Thyroid gland (tissue), 4 donors: ENCODE measurements at places on chromosomes 12 and 14. TPM values are rescaled to one million over a fixed set of nuclear protein-coding genes. Genes with fewer than 3 reads are reported as not detected.

SLC17A8 gene
- not detected for total RNA-seq

NR4A1 gene
- 46.3 TPM for total RNA-seq

ERG28 gene
- 14.2 TPM for total RNA-seq

DNA sequence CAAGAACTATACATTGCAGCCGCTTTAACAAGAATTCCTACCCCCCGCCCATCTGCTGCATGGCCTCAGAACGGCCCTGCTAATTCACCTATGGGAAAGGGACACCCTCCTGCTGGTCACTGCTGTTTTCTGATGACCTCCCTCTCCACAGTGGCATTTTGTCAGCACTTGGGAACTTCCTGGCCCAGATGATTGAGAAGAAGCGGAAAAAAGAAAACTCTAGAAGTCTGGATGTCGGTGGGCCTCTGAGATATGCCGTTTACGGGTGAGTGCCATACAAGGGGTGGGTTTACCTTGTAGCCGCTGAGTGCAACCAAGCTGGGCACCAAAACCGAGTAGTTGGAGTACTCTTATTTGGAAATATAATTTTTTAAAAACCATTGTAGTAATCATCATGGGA lies 2.7 kb downstream of the PXMP2 start:
- DNase-seq = no peak

GRCh38 chr12:79164890-79165289 lies 300.3 kb downstream of the SYT1 start:
- no peak for DNase-seq

- DNase-seq = no peak
Observed at GRCh38 chr14:71204231-71204630, 297.0 kb downstream of the PCNX1 start.

GRCh38 chr12:39946361-39947280 lies 159.3 kb downstream of the SLC2A13 start:
- no peak for DNase-seq

DNA sequence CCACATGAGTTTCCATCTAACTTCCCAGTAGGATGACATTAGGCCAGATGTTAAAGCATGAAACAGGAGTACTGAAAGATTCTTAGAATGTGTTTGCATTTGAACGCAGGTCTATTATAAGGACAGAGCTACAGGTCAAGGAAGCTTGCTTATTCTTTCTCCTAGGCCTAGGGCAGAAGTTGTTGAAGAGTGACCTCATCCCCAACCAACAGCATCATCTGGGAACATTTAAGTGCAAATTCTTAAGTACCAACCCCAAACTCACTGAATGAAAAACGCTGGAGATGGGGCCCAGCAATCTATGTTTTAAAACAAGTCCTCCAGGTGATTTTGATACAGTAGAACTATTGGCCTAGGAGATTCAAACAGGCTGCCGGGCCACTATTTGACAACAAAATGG lies 52.4 kb downstream of the PAPLN start:
- no peak for DNase-seq

- DNase-seq = no peak
Observed at GRCh38 chr12:103012884-103013283, 55.4 kb downstream of the ASCL1 start.

GRCh38 chr14:36320897-36321381 lies 502 bp upstream of the MBIP start:
- DNase-seq = peak; percentile 3
